Foreskin keratinocyte (primary cell): ENCODE measurements at places on chromosomes 7 and 10. TPM values are rescaled to one million over a fixed set of nuclear protein-coding genes. Genes with fewer than 3 reads are reported as not detected.
A peak's percentile ranks its signal among the peaks of the same experiment; 100 is the strongest.

RELN gene
- total RNA-seq: not detected in 2 replicates

HECTD2 gene
- total RNA-seq: 2.6 and 2.8 TPM in 2 replicates

DLX6 gene
- total RNA-seq: not detected in 2 replicates

ETV1 gene
- 6.5 TPM in 2 replicates for total RNA-seq

TNPO3 gene
- 52.0 and 54.0 TPM in 2 replicates for total RNA-seq

GRCh38 chr10:131314799-131315198 lies 3.3 kb upstream of the TCERG1L start:
- DNase-seq: no peak

GRCh38 chr7:132768099-132768498 lies 191.8 kb upstream of the PLXNA4 start:
- no peak for DNase-seq

- peak; percentile 72 for DNase-seq
These were observed 13.5 kb upstream of the GPR85 start for GRCh38 chr7:113100121-113100603.

- DNase-seq: no peak
These were observed 192.8 kb upstream of the AHR start for GRCh38 chr7:17105701-17106100.

- no peak for DNase-seq
These were observed 255.4 kb upstream of the MYO3A start for GRCh38 chr10:25678666-25679065.

DNA sequence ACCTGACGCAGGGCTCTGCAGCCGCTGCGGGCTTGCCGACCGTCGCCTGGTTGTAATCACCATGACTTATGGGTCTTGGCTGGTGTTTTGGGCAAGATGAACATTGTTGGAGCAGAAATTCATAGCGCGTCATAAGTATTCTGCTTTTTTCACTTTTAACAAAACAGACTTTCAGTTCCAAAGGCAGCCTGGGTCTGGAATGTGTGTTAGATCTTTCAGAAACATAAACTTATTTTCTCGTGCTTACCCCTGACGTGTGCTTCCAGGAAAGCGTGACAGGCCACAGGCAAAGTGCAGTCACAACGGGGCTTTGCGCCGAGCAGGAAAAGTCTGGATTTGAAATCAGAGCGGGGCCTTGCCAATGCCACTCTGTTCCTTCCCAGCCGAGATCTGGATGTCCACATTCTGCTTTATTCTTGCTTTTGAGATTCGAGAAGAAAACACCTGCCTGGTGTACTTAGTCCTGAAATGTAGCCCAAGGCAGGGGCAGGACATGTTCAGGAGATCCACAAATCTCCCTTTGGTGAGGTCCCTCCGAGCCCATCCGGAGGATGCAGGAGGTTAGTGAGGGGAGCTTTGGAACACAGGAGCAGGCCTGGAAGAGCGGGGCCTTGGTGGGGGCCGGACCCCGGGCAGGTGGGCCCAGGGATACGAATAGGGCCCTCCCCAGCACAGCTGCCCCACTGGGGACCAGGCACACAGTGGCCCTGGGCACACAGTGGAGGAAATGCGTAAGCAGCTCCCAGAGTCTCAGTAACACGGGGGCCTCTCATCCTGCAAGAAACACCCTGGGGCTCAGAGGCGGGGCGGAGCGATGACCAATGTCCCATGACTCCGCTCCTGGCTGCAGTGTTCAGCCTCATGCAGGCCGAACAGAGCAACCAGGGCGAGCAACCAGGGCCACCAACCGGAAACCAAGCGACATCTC lies 49.5 kb upstream of the EBF3 start:
- DNase-seq: no peak

GRCh38 chr10:1402016-1402770 lies 335.1 kb downstream of the ADARB2 start:
- DNase-seq: no peak

DNA sequence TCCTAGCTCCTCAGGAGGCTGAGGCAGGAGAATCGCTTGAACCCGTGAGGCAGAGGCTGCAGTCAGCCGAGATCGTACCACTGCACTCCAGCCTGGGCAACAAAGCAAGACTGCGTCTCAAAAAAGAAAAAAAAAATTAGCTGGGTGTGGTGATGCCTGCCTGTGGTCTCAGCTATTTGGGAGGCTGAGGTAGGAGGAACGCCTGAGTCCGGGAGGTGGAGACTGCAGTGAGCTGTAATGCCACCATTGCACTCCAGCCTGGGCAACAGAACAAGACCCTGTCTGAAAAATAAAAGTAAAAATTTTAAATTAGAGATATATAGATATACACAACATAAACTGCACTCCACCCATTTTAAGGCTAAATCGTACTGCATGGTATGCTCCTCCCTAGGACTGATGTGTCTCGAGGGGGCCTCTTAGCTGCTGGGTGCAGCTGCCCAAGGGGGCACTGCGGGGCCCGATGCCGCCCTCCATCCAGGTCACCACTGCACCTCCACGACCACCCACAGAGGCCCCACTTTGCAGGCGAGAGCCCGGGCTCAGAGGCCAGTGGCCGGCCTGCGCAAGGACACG lies 40.9 kb upstream of the FOXK1 start:
- DNase-seq: no peak

DNA sequence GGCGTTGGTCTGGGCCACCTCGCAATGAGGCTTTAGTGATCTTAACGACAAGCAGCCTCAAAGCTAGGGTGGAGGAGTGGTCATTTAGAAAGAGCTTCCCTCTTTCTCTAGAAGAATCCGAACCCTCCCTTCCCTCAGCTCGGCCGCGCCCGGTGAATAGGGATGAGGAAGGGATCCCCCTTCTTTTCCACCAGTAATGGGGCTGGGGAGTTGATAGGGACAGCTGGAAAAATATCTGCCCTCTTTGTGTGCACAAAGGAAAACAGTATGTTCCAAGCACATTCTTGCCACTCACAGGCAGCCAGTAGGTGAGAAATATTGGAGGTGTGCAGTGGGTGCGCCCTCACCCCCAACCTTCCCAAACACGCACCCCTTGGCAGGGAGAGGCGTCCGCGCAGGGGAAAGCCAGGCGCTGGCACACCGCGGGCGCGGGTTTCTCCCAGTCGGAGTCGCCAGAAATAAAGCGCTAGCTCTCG lies 6.5 kb downstream of the DLX5 start:
- DNase-seq: no peak

GRCh38 chr10:35959252-35959651 lies 317.2 kb upstream of the FZD8 start:
- DNase-seq: peak; percentile 13

DNA sequence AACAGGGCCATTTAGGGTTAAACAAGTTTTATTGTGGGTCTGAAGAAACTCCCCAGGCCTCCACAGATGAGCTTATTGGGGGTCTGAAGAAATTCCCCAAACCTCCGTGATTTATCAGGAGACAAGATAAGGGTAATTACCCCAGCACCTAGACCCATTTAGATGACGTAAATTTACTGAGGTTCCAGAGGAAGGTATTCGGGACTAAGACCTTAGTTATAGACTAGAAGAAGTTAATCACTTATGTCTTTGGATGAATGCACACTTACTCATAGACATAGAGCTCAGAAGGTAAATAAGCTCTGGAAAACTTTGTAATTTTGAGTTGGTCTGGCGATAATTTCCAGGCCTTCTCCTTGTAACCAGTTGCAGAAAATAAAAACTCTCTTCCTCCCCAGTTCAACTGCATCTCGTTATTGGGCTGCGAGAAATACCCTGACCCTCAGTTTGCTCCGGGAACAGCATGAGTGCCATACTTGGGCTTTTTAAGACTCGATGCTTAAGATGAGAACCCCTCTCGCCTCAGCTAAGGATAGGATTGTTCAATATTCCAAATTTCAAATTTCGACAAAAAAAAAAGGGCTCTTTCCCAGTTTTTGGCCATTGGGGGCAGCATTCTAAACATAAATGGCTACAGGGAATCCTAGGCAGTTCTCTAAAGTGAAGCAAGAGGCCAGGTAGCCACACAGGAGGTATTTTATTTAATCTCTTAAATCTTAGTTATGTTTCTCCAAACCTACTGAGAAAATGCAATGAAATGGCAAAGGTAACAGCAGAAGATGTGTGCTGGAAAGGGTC lies 74.7 kb upstream of the PFKP start:
- DNase-seq: no peak

- peak; percentile 48 for DNase-seq
These were observed 20.7 kb downstream of the COX15 start for GRCh38 chr10:99711129-99711719.

- no peak for DNase-seq
These were observed 325.6 kb upstream of the KAT6B start for GRCh38 chr10:74500816-74501215.

GRCh38 chr7:35848725-35849124 lies 47.9 kb downstream of the SEPTIN7 start:
- no peak for DNase-seq

GRCh38 chr10:66951896-66952295 lies 26.1 kb downstream of the LRRTM3 start:
- DNase-seq: no peak

GRCh38 chr10:121633056-121633455 lies 34.8 kb upstream of the FGFR2 start:
- no peak for DNase-seq
